ENCODE measurements at places on chromosomes 16 and 17.

GRCh38 chr16:78679546-78679945 lies 580.1 kb downstream of the WWOX start:
- DNase-seq = no peak

GRCh38 chr17:30290696-30291542 lies 825 bp downstream of the BLMH start:
- DNase-seq = peak; percentile 75

DNA sequence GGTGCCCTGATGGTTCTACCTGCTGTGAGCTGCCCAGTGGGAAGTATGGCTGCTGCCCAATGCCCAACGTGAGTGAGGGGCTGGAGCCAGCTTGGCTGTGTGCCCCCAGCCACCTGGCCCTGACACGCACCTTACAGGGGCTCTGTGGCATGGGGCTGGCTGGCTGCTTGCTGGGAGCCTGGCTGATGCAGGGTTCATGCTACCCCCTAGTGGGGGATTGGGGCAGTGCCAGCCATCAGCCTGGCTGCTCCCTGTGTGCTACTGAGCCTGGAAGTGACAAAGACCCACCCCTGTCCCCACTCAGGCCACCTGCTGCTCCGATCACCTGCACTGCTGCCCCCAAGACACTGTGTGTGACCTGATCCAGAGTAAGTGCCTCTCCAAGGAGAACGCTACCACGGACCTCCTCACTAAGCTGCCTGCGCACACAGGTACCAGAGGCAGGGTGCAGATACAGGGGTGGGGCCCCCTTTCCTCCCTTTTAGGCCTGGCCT lies 5.7 kb downstream of the GRN start:
- DNase-seq = peak; percentile 79

- no peak for DNase-seq
These were observed 27.2 kb downstream of the LLGL2 start for GRCh38 chr17:75552425-75553294.

- no peak for DNase-seq
These were observed 12.4 kb upstream of the TEX19 start for GRCh38 chr17:82346342-82347300.

DNA sequence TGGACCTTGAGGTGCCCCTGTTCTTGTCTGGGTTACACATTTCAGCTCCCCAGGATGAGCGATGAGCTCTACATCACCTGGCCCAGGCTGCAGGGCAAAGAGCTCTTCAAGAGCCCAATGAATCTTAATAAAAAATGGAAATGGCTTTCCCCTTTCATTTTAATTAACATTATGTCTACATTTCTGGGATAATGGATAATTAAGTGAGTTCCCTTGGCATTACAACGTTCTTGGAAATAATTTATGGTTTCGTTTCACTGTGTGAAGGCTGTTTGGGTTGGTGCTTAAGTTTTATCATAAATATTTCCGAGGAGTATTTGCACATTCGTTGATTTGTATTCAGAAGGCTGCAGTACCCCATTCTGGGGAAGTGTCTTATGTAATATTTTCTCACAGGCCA lies 678.3 kb upstream of the EEF2KMT start:
- DNase-seq = no peak

DNA sequence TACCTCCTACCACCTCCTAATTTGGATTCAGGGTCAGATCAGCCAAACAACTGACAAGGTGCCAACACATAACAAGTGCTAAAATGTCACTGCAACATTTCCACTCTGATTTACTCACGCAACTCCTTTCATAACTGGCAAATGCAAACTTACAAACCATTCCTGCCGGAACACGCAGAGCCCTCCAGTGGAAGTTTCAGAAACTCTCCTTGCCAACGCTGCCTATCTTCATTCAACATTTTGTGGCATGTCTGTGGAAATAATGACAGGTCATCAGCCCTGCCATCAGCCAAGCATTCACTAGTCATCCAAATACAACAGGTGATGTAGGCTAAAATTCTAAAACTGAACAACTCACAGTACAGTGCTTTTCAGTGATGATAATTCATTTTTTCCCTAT lies 37.7 kb upstream of the OR3A1 start:
- no peak for DNase-seq

Data from iPS-NIHi11 (cell line).